ENCODE measurements at places on chromosomes 3 and 15.

DNA sequence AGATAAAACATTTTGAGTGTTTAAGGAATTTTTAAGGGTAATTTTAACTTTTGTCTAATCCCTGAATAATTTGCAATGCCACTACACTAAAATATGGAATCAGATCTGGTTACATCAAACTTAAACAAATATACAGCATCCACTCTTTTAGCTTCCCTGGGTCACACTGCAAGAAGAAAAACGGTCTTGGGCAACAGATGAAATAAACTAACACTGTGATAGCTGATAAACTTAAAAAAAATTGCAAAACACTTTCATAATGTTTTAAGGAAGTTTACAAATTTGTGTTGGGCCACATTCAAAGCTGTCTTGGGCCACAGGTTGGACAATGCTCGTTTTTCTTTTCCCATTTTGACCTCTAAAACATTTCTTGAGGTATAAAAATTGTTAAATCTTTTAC, 34.3 kb downstream of the CCDC66 start:
- DNase-seq: no peak

- no peak for DNase-seq
Observed at GRCh38 chr3:189727898-189728297, 96.7 kb downstream of the TP63 start.

DNA sequence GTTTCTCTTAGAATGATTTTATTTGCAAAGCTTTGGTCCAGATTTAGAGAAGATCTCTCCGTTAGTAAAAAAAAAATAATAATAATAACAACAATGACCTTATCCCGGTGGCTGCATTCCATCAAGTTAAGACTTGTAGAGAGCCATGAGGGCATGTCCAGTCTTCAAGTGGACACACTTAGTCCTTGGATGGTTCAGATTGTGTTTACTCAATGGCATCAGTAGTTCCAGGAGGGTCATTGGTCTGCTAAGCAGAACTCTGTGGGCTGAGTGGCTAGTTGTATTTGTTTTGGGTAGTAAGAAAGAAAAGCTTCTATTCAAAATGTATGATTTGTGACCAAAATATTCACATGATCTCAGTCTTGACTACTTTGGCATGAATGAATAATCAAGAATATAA, 116.3 kb upstream of the UBE2E2 start:
- DNase-seq: no peak

DNA sequence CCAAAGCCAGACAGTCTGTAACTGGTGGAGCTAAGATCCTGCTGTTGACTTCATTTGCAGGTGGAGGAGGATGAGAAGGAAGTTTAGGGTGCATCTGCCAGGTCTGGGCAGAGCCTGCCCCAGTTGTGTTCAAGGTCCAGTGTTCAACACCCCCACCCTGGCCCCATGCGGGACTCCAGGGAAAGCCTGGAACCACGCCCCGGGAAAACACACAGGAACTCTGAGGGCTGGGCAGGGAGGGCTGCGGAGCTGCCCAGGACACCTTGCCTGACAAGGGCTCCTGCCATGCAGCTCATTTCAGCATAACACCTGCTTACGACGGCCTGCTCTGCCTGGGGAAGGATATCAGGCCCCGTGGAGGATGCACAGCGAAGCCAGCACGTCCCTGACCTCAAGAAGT, 286.3 kb downstream of the XXYLT1 start:
- DNase-seq: no peak

GRCh38 chr3:128482666-128483656, 10.0 kb downstream of the GATA2 start:
- DNase-seq: no peak
